SHP77 treated with DMSO at 0.1 percent for 48 hours (cell line): ENCODE measurements at places on chromosomes 6 and 20.

- no peak for DNase-seq
These were observed 18.0 kb upstream of the MAP3K4 start for GRCh38 chr6:160973311-160974250.

- peak; percentile 78 for DNase-seq
These were observed 161.4 kb downstream of the FOXC1 start for GRCh38 chr6:1770968-1771723.

DNA sequence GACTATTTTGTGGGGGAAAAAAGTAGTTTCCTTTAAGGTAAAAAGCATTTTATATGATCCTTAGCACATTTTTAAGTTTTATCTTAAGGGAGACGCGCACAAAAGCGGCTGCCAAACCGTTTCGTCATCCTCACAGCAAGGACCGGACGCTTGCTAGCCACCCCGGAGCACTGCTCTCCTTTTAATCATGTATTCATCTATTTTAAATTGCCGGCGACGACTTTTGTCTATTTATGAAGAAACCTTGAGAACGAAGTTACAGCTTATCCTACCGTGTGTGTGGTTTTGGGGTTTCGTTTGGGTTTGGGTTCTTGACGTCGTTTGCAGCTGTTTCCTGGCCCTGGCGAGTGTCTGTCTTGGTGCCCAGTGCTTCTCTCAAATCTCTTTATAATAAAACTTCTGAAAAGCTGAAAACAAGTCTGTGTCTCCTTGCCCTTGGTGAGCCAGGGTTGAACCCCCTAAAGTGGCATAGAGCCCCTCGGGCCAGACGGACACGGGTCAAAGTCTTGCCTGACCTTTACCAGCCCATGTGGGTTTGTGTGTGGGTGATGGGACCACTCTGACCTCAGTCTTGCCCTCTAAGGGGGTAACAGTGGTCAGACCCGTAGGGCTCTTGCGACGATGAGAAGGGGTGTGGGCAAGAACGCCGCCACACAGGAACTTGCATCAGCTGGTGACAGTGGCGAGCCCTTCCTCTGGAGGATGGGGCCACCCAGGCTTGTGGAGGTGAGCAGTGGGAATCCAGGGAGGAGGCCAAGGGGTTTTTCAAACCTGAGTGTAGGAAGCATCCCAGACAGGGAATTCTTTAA lies 117.6 kb downstream of the JPH2 start:
- DNase-seq, result no peak

GRCh38 chr6:168011291-168011690 lies 13.8 kb downstream of the KIF25 start:
- no peak for DNase-seq

GRCh38 chr6:154805288-154805911 lies 72.2 kb downstream of the SCAF8 start:
- DNase-seq, result no peak

DNA sequence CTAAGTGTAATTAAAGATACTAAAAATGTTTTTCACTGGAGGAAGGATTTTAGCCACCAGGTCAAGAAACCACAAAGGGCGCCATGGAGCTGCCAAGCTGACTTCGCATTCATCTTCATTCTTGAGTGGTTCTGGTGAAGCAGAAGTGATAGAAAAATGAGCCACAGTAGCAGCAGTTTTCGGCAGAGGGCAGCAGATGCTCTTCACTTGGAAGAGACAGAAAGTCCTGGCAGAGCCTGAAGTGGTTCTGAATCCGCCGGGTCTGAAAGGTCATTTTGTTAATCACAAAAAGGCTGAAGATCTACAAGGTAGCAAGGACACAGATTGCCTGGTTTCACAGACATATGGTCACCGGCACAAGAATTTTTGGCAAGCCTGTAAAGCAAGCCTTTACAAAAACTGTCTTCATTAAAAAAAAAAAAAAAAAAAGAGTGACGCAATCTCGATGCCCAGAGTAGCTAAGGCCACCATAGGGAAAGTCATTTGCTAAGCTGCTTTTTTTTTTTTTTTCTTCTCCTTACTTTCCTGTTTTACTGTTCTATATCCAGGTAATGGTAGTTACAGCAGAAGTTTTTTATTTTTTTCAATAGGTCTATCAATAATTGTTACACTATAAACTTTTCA lies 345.1 kb upstream of the AGPAT4 start:
- peak; percentile 33 for DNase-seq

DNA sequence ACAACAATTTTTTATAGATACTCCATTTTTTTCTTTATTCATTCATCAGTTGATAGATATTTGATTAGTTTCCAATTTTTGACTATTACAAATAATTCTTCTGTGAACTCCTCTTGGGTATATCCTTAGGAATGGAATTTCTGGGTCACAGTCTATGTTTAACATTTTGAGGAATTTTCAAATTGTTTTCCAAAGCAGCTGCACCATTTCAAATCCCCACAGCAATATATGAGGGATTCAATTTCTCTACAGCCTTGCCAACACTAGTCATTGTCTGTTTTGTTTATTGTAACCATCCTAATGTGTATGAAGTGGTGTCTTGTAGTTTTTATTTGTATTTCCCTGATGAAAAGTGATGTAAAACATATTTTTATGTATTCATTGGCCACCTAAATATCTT lies 320.3 kb upstream of the DEFB112 start:
- no peak for DNase-seq

DNA sequence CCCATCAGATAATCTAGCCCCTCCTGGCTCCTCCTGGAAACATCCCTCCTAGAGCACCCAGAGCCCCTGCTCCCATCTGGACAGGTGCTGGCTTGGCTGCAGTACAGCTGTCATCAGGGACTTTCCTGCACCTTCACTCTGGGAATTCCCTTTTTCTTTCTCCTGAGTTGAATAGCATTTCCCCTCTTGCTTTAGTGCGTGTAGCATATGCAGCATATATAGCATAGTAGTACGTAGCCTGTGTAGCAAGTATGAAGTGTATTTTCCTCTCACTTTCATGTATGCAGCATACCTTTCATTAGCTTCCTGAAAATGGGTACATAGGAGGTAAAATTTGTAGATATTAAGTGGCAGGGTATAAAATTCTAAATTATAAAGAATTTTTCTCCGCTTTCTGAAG lies 352.9 kb downstream of the ESR1 start:
- DNase-seq, result no peak

- no peak for DNase-seq
These were observed 14.5 kb downstream of the ARHGAP18 start for GRCh38 chr6:129695373-129696027.

GRCh38 chr20:39823224-39823623 lies 861.1 kb downstream of the DHX35 start:
- DNase-seq, result no peak

DNA sequence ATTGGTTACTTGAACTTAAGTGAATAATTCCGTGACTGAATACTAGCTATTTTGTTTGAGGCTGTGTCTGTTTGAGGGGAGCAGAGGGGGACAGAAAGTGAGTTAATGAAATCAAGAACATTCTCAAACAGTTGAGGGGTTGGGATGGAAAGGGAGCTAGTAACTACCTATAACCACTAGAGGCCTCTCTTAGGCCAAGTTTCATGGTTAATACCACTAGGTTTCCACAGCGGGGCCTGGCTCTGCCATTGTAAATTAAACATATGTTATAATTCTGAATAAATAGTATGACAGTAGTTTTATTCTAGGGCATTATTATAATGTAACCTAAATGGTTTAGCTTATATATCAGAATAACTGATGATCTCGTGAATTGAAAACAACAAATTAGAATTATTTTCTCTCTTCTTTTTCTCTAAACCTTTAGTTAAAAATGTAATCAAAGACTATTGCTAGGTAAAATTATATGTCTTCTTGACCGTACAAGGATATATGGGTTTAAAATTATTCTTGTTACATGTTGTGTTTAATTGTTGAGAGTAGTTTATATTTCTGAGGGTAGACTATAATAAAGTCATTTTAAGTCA lies 108.1 kb downstream of the BCKDHB start:
- peak; percentile 9 for DNase-seq

DNA sequence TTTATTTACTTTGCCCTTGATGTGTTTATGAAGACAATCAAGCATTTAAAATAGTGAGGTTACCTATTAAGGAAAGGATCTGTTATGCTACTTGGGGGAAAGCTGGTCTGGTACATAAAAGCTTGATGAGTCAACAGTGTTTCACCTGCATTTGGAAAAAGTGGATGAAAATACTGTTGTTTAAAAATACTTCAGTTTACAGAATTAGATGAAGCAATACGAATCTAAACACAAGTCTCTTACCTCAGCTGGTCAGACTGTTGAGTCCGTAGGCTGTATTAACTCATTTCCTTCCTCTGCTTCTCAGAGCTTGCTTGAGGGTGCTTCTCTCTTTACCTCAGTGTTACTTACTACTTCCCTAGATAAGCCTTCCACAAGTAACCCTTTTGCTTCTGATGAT lies 36.1 kb downstream of the NKX2-4 start:
- DNase-seq, result no peak

- no peak for DNase-seq
These were observed 75.4 kb downstream of the MTHFD1L start for GRCh38 chr6:150940941-150941340.

- DNase-seq, result no peak
These were observed 3.5 kb downstream of the CTNNBL1 start for GRCh38 chr20:37697314-37697713.

DNA sequence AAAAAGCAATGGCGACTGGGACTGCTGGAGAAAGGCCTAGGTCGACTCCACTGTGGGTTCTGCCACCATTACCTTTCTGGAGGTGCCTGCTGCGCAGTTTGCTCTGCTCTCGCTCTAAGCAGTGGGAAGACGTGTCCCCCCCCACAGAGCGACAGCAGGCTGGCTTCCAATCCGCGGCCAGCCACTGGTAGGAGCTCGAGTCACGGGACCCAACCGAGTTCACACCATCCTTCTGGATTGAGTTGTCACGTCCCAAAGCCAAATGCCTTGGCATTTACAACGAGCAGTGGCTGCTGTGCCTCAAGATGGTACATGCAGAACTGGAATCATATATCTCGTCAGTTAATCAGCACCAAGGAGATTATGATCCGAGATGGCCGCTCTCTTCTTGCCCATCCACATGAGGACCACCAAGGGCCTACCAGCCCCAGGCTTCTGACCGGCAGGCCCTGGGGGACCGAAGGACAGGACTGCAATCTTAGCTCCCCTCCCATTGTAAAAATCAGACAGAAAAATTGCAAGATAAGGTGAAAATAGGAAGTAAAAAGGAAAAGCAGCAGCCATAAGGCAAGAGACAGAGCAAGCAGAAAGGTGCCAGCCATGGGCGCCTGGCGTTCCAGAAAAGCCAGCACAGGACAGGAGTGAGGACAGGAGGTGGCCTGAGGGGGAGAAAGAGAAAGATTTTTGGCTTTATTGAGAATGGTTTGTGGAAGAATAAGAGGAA lies 74.4 kb downstream of the TRAM2 start:
- DNase-seq, result no peak

GRCh38 chr6:31441365-31442267 lies 38.2 kb downstream of the MICA start:
- no peak for DNase-seq

- no peak for DNase-seq
These were observed 29.2 kb downstream of the SYNJ2 start for GRCh38 chr6:158010591-158011477.

GRCh38 chr20:47821481-47822100 lies 36.3 kb upstream of the SULF2 start:
- no peak for DNase-seq

- no peak for DNase-seq
These were observed 457.9 kb downstream of the PLCB1 start for GRCh38 chr20:8589956-8590355.

- DNase-seq, result no peak
These were observed 256.4 kb downstream of the GMPR start for GRCh38 chr6:16494793-16495192.

DNA sequence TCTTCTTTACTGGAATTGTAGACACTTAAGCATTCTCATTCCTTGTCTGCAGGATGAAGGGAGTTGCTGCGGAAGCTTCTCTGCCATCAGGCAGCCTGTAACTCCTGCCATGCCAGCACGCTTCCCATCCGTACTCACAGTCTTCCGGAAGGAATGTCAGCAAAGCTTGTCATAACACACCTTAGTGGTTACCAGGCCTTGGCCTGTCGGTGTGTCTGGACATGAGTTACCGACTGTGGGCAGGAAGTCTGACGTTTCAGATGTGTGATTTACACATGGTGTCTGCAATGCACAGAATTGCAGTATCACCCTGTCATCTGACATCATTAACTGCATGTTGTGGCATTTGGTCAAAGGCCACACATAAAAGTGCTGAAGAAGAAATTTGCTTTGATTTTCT lies 102.2 kb downstream of the SLC24A3 start:
- no peak for DNase-seq

- no peak for DNase-seq
These were observed 1.9 kb upstream of the SERINC3 start for GRCh38 chr20:44523746-44524145.

GRCh38 chr6:43921039-43921438 lies 151.0 kb downstream of the VEGFA start:
- DNase-seq, result no peak

DNA sequence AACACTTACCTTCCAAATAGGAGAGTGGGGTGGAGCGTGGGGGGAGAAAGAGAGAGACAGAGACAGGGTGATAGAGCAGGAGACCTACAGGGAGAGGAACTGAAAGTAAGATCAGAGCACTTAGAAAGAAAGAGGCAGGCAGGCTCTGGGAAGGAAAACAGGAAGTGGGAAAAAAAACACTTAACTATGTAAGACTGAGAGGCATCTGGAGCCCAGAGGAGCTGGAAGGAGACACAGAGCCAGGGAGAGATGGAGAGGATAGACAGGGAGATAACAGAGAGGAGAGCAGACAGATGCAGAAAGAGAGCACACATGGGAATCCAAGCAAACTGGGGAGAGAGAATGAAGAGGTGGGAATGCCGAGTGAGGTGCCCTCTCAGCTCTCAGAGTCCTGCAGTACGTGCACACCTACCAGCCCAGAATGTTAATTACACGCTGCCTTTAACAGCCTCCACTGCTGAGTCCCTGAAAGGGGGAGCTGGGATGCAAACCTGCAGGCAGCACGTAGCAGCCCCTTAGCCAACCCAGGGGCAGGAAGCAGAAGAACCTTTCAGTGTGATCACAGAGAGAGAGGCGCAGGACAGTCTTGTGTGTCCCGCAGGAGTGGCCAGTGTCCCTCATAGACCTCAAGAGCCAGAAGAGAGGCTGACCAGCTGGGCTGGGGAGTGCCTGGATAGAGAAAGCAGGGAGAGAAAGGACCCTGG lies 132.7 kb upstream of the LRFN2 start:
- no peak for DNase-seq

GRCh38 chr6:119337252-119337651 lies 12.3 kb downstream of the MAN1A1 start:
- no peak for DNase-seq

- no peak for DNase-seq
These were observed at the start of gene FNDC11 for GRCh38 chr20:63553933-63554290. Gene FNDC11, plus strand, starts transcription at chr20:63554159. Its CDS starts 1,505 bp downstream, at chr20:63555664.
